ENCODE measurements at places on chromosomes 7 and 10.

DNA sequence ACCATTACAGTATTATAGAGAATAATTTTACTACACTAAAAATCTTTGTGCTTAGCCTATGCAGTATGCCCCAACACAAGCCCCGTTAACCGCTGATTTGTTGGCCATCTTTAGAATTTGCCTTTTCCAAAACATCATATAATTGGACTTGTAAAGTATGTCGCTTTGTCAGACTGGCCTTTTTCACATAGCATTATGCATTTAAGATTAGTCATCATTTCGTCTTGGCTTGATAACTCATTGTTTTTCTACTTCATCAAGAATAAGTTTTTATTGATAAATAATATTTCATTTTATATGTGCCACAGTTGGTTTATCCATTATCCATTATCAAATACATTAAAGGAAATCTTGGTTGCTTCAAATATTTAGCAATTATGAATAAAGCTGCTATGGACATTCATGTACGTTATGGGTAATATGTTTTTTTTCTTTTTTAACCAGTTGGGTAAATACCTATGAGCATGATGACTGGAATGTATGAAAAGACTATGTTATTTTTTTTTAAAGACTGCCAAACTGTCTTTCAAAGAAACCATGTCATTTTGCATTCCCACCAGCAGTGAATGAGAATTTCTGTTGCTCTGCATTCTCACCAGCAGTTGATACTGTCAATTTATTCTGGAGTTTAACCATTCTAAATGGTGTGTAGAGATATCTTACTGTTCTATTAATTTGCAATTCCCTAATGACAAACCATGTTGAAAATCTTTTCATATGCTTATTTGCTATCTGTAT lies 273.1 kb upstream of the KCND2 start:
- DNase-seq = no peak

- DNase-seq = no peak
Measured at GRCh38 chr7:149764481-149765398, 8.6 kb downstream of the ZNF467 start.

GRCh38 chr10:11003679-11004078 lies 14.0 kb upstream of the CELF2 start:
- no peak for DNase-seq

- DNase-seq = no peak
Measured at GRCh38 chr7:129923709-129924108, 29.1 kb downstream of the UBE2H start.

- no peak for DNase-seq
Measured at GRCh38 chr7:17646253-17646956, 293.9 kb downstream of the SNX13 start.

DNA sequence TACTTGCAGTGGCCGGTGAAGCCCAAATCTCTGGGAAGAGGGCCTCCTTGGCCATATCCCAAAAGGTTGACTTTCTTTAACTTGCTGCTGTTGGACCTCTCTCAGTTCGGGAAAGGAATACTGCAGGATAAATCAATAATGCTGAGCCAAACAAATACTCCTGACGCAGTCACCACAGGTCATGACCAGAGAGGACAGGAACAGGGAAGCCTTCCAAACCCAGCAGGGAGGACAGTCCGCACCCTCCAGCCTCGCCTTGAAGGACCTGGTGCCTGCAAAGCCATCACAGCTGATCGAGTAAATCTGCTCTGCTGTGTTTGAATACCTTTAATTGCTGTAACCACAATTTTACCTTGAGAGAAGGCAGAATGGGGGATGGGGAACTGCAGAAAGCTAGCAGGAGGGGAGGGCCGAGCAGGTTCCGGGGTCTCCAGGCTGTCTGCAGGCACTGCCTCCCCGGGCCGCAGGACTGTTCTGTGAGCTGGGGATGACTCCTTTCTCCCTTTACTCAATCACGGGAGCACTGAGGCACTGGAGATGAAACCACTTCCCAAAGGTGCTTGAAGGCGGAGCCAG lies 20.8 kb upstream of the INSIG1 start:
- peak; percentile 51 for DNase-seq

GRCh38 chr10:43218206-43218950 lies 48.5 kb downstream of the RASGEF1A start:
- DNase-seq = peak; percentile 68

- no peak for DNase-seq
Measured at GRCh38 chr7:2307690-2308107, 6.5 kb downstream of the SNX8 start.

All from posterior cingulate gyrus (tissue), 11 donors.